ENCODE measurements at places on chromosomes 4 and X.

GRCh38 chrX:476724-477075, 90.0 kb upstream of the PPP2R3B start:
- no peak for DNase-seq

GRCh38 chrX:1425381-1425780, 27.3 kb downstream of the ASMTL start:
- DNase-seq = no peak

- no peak for DNase-seq
These were observed 126.7 kb upstream of the AGA start for GRCh38 chr4:177568931-177569330.

- DNase-seq = no peak
These were observed 76.5 kb downstream of the MAPK10 start for GRCh38 chr4:86283371-86283770.

DNA sequence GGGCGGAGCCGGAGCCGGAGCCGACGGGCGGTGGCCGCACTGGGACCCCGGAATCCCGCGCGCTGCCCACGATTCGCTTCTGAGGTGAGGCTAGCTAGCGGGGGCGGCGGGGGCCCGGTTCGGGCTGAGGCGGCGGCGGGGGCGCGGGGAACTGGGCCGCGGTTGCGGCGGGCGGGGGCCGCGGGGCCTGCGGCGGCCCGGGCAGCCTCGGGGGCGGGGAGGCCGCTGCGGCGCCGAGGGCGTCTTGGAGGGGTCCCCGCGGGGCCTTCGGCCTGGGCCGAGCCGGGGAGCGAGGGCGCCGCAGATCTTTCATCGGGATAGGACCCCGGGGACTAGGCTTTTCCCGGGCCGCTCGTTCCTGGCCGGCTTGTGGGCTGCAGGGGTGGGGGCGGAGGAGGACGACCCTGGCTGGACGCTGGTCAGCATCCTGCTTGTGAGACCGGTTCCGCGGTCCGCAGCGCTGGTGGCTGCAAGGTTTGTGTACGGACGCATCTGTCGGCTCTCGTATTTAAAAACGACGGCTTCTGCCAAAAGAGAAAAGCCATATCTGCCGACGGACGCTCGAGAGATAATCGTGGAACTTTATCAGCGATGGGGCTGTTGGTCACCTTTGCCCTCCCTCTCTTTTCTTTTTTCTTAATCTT, 419 bp downstream of the ADD1 start:
- DNase-seq = peak; percentile 22

GRCh38 chr4:41408859-41409593, 128.9 kb upstream of the LIMCH1 start:
- no peak for DNase-seq

GRCh38 chr4:2742823-2743517, 13.2 kb downstream of the TNIP2 start:
- no peak for DNase-seq

- DNase-seq = no peak
These were observed 34.7 kb downstream of the IL13RA1 start for GRCh38 chrX:118761939-118762707.

DNA sequence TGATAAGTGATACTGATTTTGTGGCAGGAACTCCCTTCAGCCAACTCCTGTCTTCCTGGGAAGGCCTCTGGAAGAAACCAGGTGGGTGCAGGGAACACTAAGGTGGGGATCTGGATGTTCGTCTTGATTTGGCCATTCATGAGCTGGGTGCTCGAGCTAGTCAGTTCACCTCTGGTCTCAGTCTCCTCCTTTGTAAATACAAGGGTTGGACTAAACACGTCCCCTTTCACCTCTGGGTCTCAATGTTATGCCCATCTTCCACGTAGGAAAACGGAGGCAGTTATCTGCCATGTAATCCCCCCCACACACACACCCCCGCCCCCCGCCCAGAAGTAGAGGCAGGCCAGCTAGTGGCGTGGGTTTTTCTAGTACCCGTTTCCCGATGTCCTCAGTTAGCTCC, 4.1 kb upstream of the RS1 start:
- no peak for DNase-seq

GRCh38 chr4:90960840-90961239, 833.6 kb downstream of the CCSER1 start:
- no peak for DNase-seq

GRCh38 chr4:153804722-153805121, 15.8 kb upstream of the SFRP2 start:
- no peak for DNase-seq

- DNase-seq = no peak
These were observed 95.4 kb downstream of the COL25A1 start for GRCh38 chr4:109207061-109207460.

DNA sequence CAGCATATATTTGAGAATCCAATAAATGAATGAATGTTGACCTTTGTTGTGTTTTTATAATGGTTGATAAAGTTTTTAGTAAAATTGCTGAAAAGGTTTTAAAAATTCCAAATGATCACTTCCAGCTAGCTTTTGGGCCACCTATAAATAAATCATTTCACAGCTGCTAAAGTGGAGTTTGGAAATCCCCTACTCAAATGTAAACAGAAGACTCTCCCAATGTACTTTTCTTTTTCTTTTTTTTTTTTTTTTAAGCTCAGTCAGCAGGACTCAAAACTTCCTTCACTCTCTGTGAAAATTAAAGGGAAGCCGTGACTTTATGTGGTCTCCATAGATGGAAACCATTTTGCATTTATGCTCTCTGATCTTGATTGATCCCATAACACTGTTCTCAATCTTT, 45.2 kb downstream of the CXCL13 start:
- no peak for DNase-seq

DNA sequence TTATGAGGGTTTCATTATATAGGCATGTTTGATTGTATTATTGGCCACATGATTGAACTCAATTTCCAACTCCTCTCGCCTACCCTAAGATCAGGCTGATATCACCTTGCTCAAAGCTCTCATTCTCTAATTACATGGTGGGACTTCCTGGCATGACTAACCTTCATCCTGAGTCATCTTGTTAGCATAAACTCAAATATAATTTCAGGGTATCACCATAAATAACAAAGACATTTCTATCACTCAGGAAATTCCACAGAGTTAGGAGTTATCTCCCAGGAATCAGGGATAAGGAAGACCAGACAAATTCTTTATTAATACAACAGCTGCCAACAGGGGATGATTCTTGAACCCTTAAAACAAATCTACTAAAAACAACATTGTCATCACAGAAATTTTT, 90.7 kb downstream of the NDST3 start:
- DNase-seq = no peak

GRCh38 chr4:72457158-72457557, 111.9 kb downstream of the ADAMTS3 start:
- DNase-seq = no peak

DNA sequence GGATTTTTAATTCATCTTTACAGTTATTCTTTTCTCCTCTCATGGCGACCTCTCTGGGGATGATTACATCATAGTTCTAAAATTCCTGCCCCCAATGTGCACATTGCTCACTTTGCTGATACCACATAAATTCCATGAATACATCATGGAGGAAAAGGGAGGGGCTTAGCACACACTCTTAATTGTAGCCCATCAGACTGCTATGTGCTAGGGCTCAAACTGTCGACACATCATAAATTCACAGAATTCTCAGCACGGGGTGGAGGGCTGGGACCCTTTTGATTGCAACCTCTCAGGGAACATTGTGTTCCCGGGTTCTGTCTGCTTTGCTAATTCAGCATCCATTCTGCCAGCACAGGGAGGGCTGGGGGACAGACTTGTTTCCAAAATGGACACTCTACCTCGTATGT, 592.9 kb downstream of the BCOR start:
- no peak for DNase-seq

DNA sequence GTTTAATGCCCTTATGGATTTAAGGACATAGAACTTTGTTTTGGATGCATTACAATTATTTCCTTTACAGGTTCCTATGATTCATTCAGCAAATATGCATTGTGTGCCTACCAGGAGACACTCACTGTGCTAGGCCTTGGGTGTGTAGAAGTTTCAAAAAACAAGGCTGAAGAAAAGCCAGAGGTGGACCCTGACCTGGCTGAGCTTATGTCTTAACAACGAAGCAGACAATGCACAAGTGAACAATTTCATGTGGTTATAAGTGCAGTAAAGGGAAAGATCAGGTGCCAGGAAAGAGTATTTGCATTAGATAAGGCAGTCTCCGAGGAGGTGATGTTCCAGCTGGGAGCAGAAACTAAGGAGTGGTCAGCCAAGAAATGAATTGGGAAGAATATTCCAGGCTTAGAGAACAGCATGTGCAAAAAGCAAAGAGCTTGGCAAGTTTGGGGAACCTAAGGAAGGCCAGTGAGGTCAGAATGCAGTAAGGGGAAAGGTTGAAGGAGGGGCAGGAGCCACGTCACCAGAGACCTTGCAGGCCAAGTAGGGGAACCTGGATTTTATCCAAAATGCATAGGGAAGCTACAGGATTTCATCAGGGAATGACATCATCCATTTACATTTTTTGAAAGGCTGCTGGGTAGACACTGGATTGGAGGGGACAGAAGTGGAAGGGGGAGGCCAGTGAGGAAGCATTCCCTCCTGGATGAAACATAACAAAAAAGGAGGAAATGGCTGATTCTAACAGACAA, 193.6 kb downstream of the SOWAHB start:
- DNase-seq = no peak

- DNase-seq = no peak
These were observed 94.5 kb upstream of the IL13RA1 start for GRCh38 chrX:118632862-118633261.

- no peak for DNase-seq
These were observed 9.0 kb upstream of the INTU start for GRCh38 chr4:127623797-127624083.

GRCh38 chrX:97909245-97909644, 1025.5 kb downstream of the RPA4 start:
- no peak for DNase-seq

- DNase-seq = no peak
These were observed 97.7 kb downstream of the TMA16 start for GRCh38 chr4:163592212-163592611.

GRCh38 chrX:102345916-102346315, 93.9 kb downstream of the NXF2B start:
- peak; percentile 66 for DNase-seq

DNA sequence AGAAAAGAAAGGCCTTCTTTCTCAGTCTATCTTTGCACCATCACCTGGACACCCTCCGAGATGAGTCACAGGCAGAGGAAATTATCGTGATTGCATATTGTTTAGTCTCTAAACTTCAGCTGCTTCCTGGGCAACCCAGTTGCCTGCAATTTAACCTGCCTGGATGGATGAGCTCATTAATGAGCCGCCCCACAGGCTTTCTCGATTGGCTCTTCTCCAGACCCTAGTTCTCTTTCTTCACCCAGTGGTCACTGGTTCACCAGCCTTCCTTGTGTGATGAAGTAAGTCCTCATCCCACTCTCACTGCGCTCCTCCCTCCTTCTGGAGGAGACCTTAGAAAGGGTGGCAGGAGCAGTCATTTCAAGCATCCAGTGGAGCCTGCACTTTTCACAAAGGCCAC, 94.4 kb downstream of the SOWAHB start:
- DNase-seq = no peak

GRCh38 chr4:112916868-112917267, 132.6 kb upstream of the ANK2 start:
- DNase-seq = no peak

- DNase-seq = no peak
These were observed 587.5 kb upstream of the MAGEB2 start for GRCh38 chrX:29627833-29628232.

All from activated CD4-positive, alpha-beta T cell treated with anti-CD3 and anti-CD28 coated beads, Interleukin-2, amount 10 ng/mL, durations not matched to agents 7 days and 5 days (primary cell).